ENCODE measurements at places on chromosomes 4 and X.

GRCh38 chr4:120561648-120562047 is 360.9 kb downstream of the PRDM5 start:
- no peak for DNase-seq

DNA sequence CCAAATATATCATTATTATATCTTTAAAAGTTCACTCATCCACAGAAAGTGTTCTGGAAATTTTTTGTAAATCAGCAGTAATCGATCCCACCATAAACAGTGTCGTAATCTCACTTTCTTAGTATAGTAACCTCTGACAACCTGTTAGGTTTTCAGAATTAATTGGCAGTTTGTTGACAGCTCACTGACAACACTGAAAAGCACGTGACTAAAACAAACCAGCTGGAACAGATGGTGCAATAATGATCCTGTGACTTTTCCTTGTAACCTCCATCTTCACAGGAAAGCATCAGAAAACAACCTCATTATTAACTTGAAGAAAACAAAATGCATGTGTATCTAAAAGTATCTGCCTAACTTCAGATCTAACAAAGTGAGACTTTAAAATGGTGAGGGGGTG is 48.5 kb downstream of the FSTL5 start:
- DNase-seq: no peak

DNA sequence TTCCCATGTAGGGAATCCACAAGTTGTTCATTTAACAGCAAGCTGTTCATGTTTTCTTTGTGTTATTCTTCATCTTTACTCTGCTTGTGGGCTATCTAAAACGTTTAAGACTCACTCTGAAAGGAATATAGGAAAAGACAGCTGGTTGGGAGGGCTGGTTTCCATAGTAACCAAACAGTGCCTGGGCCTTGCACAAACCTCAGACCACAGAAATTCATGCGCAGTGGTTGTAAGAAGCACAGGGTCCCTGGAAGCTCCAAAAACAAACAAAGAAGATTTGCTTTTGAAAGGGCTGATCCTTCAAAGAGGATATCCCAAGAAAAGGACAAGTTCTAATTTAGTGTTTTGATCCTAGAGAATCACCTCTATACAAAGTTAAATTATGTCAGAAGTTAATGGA is 7.8 kb downstream of the SERTM2 start:
- DNase-seq: no peak

DNA sequence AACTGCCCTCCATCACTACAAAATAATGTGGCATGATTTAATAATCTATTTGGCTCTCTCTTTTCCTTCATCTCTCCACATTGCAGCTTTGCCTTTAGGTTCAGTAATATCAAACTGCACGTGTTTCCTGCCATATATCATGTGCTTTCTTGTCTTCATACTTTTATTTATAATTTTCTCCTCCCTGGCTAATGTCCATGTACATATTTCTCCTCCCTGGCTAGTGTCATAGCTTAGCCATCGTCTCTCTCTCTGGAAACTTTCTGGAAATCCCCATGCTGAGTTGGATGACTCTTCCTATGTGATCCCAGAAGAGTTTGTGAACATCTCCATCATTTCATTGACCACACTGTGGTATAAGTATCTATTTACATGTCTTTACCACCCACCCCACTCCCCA is 21.3 kb upstream of the PDGFC start:
- peak; percentile 32 for DNase-seq

DNA sequence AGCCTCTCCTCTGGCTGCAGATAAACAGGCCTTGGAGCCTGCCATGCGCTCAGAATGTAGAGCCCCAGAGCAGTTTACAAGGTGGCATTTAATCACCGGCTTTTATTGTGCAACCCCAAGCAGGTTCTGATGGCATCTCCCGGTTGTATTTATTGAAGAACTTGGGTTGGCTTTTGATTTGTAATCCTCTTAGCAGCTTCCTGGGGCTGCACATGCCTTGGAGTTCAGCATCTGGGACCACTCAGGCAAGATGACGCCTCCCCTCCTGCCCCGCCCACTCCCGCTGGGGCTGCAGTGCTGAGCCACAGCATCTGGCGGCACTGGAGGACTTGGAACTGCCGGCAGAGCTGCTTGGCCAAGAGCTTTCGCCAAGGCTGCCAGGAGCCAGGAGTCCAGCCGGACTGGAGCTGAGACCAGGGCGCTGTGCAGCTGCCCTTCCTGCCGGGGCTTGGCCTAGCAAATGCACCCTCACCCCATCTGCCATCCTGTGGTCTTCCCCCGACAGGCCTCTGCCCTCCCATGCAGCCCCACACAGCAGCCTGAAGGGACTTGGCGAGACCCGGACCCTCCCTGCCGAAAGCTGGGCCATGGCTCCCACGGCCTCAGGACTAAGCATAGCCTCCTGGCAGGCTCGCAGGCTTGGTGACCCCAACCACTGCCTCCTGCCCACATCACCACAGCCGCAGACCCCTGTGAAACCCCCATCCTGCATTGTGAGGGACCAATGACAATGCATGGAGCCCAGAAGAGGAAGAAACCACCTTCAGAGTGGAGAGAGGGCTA is 5.4 kb downstream of the HTRA3 start:
- peak; percentile 91 for DNase-seq

DNA sequence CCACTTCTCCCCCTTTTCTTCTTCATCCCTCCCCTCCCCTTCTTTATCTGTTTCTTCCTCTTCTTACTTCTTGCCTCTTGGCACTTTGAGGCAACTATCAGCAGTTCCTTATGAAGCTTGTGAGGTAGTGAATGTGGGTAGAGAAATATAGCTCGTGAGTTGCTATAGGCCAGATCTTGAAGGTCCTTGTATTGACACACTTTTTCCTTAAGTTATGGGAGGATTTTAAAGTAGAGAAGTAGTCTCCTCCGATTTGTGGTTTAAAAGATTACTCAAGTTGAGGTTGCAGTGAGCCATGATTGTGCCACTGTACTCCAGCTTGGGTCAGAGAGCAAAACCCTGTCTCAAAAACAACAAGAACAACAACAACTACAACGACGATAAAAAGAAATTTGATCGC is 3.4 kb upstream of the RRAGB start:
- no peak for DNase-seq
